Effector memory CD4-positive, alpha-beta T cell (primary cell): ENCODE measurements at places on chromosomes 1 and 21.

DNA sequence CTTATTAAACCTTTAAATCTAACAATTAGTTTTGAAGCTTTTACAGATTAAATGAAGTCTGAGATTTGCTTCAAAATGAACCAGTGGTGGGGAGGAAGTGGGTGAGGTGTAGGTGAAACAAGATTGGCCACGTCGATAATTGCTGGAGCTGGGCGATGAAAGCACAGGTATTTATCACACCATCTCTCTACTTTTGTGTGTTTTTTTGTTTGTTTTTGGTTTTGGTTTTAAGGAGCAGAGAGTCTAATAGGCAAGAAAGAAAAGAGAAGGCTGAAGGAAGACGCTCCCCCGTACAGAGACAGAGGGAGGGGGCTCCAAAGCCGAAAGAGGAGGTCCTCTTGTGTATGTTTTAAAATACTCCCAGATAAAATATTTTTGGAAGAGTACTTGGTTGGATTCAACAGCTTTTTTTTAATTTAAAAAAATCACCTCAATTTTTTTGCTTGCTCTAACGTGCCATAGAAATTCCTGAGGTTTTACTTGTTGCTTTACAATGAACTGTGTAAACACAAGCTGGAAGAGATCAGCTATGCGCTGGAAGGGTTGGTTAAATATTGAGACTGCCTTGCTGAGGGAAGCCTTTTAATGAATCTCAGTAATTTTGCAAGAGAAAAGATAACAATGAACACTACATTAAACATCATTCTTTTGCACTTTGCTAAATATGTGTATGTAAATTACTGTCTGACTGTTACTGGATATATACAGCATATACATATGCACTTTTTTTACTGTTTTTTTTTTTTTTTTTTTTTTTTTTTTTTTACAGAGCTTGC lies 6.7 kb upstream of the LGALS8 start:
- no peaks in the 10 kb centered on the region for H3K27me3 ChIP-seq
- no peaks in the 10 kb centered on the region for H3K36me3 ChIP-seq
- peak; percentile 38 for DNase-seq
- peak overlapping the region; percentile 20 for H3K4me3 ChIP-seq
- peak overlapping the region; percentile 52 for H3K27ac ChIP-seq

GRCh38 chr1:55064071-55064581 lies 24.8 kb downstream of the PCSK9 start:
- no peaks in the 10 kb centered on the region for H3K27me3 ChIP-seq
- H3K4me1 ChIP-seq, result no peaks in the 10 kb centered on the region
- no peak for DNase-seq
- no peak overlapping the region for H3K27ac ChIP-seq
- no peak overlapping the region for H3K4me3 ChIP-seq
- H3K36me3 ChIP-seq, result peaks cover 17% of the 10 kb centered on the region

- H3K27me3 ChIP-seq, result no peaks in the 10 kb centered on the region
- H3K36me3 ChIP-seq, result no peaks in the 10 kb centered on the region
- DNase-seq, result no peak
- H3K4me1 ChIP-seq, result no peaks in the 10 kb centered on the region
Observed at GRCh38 chr1:67804710-67805109, 28.6 kb downstream of the GNG12 start.

GRCh38 chr21:45161038-45161945 lies 86.9 kb downstream of the ADARB1 start:
- DNase-seq, result no peak
- no peaks in the 10 kb centered on the region for H3K27me3 ChIP-seq
- H3K4me3 ChIP-seq, result no peak overlapping the region
- peaks cover 10% of the 10 kb centered on the region for H3K36me3 ChIP-seq

DNA sequence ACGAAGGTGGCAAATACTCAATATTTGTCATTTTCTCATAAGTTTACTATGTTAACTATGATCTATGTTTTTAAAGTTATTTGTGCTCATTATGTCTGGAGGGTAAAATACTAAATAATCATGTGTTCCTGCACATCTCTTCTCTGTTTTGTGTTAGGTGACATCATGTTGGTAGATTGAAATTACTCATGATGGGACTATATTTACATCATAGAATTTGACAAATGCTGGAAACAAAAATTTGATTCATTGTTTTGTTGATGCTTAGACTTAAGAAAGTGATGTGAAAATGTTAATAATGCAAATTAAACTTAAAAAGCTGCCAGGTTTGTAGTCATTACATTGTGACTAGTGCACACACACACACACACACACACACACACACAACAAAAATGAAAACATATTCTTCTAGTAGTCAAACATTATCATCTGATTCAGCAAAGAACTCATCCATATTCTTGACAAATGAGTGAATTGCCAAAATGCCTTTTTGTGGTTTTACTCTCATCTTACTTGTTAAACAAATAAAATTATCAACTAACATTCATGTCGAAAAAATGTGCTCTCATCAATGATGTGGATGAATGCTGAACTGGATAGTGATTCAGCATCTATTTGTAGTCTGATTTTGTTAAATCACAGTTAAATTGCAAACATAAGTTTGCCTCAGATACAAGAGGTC lies 870.7 kb downstream of the BRINP3 start:
- H3K4me3 ChIP-seq, result no peak overlapping the region
- H3K27me3 ChIP-seq, result no peaks in the 10 kb centered on the region
- no peaks in the 10 kb centered on the region for H3K4me1 ChIP-seq
- no peak for DNase-seq
